ENCODE measurements at places on chromosomes 13 and 19.

DNA sequence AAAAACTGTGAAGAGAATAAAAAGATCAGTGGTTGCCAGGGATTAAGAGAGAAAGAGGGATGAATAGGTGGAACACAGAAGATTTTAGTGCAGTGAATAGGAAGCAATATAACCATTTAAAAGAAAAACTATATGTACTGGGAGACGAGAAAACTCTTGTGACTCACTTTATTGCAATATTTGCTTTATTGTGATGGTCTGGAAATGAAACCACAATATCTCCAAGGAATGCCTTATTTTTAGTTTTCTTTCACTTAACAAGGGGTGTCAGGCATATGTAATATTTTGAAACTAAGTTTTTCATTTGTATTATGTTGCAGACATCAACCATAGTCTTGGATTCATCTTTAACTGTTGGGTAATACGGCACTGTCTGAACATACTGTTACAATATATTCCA, 1308.2 kb downstream of the PCDH9 start:
- no peak for DNase-seq

GRCh38 chr19:40415768-40416167, 2.6 kb upstream of the PRX start:
- DNase-seq: no peak

- DNase-seq: no peak
These were observed 318.2 kb downstream of the MYO16 start for GRCh38 chr13:108947551-108948030.

DNA sequence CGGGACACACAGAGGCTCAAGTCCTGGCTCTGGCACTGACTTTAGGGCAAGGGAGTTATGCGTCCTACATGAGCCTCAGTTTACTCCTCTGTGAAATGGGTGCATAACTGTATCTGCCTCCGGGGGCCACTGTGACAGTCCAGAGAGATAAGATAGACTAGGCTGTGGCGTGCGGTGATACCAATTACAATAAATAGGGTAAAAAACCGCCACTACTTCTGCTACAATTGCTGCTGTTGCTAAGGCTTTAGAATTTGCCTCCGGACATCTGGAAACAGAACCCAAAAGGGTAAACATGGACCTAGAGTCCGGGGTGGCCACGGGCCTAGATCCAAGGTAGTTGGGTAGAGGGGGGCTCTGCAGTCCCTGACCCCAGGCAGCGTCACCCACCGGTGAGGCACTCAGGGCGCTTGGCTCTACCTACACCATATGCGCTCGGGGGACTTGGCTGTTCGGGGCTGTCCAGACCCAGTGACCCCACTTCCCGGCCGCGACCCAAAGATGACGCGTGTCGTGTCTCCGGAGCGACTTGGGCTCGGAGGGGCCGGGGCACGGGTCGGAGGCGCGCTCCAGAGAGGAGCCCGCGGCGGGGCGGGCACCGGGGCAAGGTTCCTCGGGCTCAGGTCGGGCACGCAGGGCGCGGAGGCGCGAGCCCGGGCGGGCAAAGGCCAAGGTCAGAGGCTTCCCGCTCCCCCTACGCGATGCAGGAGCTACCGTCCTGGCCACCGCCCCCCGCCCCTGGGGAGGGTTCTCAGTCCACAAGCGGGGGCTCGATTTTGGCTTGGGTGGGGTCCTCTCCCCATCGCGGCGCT, 1.1 kb downstream of the INSR start:
- no peak for DNase-seq

- peak; percentile 76 for DNase-seq
These were observed at the start of gene ZNF607 for GRCh38 chr19:37719111-37719926. TSS of gene ZNF607 (minus strand) at chr19:37719761. CDS start at chr19:37711618, 8,143 bp downstream.

DNA sequence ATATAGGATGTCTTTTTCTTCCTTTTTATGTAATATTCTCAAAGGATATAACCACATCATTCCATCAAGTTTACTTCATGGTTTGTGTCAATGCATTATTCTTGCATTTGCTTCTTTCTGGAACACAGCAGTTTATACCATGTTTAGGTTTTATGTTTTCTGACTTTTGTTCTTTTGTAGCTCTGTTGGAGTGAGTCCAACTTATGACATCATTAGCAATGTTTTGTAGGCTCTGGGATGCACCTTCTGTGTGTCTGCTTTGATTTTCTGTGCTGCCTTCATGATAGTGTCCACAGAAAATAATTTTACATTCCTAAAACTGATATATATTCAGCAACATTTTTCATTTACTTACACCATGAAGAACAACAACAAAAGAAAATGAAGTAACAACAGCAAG, 68.9 kb downstream of the SHISA2 start:
- DNase-seq: no peak

GRCh38 chr13:109012115-109012514, 382.7 kb downstream of the MYO16 start:
- DNase-seq: no peak

DNA sequence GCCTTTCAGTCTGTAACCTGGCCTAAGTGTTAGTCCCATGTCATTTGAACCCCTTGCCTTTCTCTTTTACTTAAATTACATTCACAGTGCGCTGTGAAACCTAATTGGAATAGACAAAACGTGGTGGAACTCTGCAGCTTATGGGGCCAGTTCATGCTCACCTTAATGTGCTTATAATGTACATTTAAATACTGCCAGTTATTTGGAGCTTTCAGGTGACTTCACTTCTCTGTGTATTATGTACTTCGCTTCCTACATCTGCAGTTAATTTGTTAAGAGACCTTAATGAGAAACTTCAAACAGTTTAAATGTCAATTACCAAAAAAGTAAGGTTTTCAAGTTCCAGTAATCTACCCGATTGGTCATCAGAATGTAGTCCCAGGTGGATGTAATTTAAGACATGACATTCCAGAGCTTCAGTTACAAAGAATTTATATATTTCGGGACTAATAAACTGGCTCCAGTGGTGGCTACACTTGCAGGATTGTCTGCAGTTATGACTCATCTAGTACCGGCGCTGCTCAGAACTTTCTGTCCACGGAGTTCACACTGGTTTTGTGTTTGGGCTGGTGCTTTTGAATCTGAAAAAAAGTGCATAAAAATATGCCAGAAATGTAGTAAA, 125.3 kb downstream of the TM9SF2 start:
- DNase-seq: no peak

- DNase-seq: no peak
These were observed 83.7 kb upstream of the OBI1 start for GRCh38 chr13:78742659-78743058.
